ENCODE measurements at places on chromosomes 6 and 20.
A peak's percentile ranks its signal among the peaks of the same experiment; 100 is the strongest.

DNA sequence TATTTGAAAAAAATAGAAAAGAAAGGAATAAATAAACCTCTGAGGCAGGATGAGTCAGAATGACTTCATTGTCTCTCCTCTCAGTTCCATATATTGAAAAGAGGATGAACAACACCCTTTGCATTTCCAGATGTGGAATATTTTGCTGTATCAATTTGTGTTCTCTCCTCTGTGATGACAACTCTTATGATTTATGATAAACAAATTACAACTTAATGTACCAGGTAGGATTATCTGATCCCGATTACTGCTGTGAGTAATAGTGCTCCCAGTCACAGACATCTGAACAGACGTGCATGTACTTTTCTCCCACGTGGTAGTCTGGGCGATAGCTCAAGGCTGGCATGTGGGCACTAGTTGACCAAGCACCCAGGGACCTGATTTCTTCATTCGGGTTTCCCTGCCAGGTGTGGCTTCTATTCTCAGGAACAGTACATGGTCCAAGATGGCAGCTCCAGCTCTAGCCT is 142.1 kb upstream of the SULF2 start:
- no peak for DNase-seq

DNA sequence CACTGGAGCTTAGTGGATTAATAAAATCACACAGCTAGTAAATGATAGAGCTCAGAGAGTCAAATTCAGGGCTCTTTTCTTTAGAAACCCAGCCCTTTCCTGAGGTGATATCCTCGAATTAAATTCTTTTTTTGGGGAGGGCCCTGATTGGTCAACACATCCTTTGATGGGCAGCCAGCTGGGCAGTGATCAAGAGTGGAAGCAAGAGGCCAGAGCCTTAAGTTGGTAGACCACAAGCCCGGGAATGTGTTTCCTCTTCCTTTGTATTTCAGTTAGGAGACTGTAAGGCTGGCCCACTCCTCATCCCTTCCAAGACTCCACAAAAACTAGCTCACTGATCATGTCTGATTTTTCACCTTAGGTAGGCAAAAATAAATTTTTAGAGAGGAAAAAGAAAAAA is 640.5 kb downstream of the DHX35 start:
- DNase-seq, result no peak

DNA sequence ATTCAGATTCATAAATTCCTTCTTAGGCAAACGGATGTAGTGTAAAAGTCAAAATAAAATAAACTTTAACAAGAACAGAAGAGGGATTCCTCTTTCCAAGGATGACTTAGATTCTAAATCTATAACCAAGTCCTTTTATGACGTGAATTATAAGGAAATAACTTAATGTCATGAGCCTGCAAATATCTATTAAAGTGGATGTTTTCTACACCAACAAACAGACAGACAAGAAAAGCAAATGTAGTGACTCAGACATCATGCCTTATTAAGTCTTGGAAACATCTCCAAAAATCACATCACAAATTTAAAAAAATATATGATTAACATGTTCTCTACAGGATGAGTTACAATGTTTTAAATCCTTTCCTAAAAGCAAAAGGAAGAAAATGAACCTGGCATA is 397.1 kb downstream of the ESR1 start:
- DNase-seq, result no peak

DNA sequence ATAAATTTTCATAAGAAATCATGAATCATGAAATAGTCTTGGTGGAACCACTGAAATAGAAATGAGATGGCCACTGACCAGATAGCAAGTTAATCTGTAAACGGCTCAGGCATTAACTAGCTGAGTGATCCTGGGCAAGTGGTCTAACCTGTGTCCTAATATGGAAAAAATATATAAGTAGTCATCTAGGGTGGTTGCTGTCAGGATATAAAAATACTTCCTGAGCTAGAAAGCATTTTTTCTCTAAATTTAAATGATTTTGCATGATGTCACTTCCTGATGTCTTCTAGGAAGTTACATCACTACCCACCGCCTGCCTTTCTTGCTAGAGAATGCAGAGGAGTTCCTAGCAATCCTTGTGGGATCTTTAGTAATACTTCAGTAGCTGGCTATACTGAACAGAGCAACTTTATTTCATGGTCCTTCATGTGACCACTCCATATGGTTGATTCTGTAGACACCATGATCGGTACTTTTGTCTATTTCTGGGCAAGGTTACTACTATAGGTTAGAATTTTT is 228.1 kb upstream of the CEP162 start:
- DNase-seq, result no peak

DNA sequence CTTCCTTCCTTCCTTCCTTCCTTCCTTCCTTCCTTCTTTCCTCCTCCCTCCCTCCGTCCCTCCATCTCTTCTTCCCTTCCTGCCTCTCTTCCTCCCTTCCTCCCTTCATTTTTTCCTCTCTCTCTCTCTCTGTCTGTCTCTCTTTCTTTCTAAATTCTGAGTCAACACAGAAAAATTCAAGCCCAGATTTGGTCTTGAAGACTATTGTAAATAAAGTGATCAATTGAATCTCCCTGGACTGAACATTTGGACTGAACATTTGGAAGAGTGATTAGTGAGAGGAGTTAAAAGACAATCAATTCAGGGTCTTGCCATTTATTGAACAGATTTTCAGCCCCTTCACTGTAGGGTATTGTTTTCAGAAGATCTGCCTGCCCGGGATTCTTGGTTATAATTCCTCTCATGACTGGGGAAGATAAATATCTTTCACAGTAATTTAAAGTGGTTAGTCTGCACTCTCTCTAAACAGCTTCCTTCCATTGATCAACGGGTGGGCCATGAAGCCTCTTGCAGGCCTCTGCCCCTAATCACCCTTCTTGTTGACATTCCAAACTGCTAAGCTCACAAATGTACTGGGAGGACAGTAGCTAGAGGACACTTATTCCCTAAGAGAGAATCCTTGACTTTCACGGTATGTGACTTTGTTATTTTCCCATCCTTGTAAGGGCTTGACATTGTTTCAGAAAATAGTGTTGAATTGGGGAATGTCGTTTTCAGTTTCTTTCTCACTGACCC is 101.7 kb upstream of the BMP2 start:
- no peak for DNase-seq

- no peak for DNase-seq
Observed at GRCh38 chr6:75494290-75494689, 690 bp upstream of the FILIP1 start.

DNA sequence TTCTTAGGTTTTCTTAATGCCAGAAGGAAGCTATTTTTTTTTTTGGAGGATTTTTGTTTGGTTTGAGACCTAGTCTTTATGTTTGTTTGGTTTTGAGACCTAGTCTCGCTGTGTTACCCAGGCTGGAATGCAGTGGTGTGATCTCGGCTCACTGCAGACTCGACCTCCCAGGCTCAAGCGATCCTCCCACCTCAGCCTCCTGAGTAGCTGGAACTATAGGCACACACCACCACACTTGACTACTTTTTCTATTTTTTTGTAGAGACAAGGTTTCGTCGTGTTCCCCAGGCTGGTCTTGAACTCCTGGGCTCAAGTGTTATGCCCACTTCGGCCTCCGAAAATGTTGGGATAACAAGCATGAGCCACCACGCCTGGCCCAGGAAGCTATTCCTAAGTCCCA is 67.8 kb upstream of the NHSL1 start:
- DNase-seq, result no peak

DNA sequence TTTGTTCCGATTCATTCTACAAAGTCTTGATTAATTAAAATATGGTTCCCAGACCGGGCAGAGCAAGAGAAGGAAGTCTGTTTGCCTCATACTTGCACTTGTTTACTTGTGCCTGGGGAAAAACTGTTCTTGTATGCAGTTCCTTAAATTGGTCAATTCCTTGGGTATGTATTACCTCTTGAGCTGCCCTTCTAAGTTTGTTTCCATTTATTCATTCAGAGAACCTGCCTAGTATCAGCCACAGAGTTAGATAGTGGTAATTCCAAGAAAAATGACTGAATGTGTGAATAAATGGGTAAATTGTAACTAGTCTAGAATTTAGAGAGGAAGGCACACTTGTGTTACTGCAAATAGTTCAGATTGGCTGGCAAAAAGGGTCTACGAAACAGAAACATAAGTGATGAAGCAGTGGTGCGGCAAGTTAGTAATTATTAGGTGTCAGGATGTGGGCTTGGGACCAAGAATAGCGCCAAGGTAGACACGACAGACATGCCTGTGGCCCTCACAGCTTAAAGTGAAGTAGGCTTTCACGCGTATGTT is 525 bp upstream of the MAK start:
- peak; percentile 82 for DNase-seq

DNA sequence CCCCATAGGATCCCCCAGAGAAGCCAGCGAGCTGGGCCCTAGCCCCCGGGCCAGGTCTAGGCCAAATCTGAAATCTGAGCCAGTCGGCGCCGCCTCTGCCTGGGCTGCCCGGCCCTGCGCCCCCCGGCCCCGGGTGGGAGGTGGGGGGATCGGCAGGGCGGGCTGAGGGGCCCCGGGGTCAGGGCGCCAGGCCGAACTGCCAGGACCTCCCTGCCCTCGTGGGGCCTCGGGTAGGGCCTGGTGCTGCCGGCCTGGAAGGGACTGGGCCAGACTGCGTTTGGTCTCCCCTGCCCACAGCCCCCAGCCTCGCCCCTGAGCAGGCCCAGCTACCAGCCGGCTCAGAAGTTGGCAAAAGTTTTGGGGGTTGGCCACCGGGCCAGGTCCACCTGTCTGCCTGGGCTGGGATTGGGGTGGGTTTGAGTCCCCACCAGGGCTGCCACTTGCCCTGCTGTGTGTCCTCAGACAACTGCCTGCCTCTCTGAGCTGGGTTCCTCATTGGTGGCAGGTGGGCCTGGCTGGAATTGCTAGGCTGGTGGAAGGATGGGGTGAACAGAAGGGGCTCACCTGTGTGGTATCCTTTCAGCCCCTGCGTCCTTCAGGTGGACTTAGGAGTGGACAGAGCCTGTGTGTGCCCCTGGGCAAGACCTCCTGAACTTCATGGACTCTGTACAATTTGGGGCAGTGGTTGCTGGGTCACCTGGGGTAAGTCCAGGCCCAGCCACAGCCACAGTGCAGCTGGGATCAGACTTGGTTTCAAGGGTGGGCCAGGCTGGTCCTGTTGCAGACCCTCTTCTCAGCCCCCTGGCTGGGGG is 801 bp downstream of the SRC start:
- no peak for DNase-seq

DNA sequence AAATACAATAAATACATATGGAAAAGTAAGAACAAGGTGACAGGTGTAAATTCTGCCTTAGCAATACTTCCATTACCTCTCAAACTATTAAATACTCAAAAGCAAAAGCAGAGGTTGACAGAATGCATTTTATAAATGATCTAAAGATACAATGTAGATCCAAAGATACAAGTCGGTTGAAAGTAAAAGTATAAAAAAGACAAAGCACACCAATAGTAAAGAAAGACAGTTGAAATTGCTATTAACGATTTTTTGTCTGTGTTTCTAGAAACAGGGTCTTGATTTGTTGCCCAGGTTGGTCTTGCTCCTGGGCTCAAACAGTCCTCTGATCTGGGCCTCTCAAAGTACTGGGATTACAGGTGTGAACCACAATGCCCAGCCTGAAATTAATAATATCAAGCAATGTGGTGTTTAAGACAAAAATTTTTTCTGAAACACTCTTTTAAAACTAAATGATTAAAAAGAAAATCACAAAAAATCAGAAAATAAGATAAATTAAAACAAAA is 23.9 kb downstream of the ULBP1 start:
- DNase-seq, result no peak

DNA sequence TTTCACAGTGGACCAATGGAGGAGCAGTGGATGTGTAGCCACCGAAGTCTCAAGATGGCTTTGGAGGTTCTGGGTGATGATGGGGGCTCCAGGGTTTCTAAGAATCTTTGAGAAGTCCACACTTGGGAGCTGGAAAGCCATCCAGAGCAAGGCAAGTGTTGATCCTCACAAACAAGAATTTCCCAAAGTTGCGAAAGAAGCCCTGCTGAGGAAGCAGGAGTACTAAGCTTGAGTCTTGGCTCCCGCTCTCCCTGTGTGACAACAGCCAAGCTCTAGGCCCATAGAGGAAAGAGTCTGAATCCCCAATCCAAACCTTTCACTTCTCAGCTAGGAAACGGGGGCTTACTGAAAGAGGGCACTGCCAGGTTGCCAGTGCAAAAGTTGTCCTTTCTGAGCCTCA is 106.0 kb downstream of the EDN3 start:
- no peak for DNase-seq

GRCh38 chr20:52539891-52540290 is 348.3 kb upstream of the ZFP64 start:
- no peak for DNase-seq

- DNase-seq, result peak; percentile 56
Observed at GRCh38 chr6:106149472-106150069, 63.4 kb downstream of the PRDM1 start.

- DNase-seq, result no peak
Observed at GRCh38 chr6:93163146-93163545, 256.2 kb downstream of the EPHA7 start.

- DNase-seq, result no peak
Observed at GRCh38 chr6:25309886-25310285, 30.7 kb downstream of the CARMIL1 start.

DNA sequence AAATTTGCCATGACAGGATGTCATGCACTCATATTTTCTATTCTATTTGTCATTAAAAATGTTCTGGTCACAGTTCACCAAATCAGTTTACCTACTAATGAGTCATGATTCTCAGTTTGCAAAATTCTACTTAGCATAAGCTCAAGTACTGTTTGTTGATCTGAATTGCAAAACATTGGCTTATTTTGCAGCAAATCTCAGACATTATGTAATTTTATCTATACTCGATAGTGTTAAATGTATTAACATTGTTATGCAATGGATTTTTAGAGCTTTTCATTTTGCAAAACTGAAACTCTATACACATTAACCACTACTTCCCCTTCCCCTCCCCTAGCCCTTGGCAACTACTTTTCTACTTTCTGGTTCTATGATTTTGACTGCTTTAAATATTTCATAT is 213.8 kb upstream of the ZFP64 start:
- DNase-seq, result peak; percentile 32

GRCh38 chr6:87909849-87910248 is 137.8 kb upstream of the SPACA1 start:
- no peak for DNase-seq

DNA sequence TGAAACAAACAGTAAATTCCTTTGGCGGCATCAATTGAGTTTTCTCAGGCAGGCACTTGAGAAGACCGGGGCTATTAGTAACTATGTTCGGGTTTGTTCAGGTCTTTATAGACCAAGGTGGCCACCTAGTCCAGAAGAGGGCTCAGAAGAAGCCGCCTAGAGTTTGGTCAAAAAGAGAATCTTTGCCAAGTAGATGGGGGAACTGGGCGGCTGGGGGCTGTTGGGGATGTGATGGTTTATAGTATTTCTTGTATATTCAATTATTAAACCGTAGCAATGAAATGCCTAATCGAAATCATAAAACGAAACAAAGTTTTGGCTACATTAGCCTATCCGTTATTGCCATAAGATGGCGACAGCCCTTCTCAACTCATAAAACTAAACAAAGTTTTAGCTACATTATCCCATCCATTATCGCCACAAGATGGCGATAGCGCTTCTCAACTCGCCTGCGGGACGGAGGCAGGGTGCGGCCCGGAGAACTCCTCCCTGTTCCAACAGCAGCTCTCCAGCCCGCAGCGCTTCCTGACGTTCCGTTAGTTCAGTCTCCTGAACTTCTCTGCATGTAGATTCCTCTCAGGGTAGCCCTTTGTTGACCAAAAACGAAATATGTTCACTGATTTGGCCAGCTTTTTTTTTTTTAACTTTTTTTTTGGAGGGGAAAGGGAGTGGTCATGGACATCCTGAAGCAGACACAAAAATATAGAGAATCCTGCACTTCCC is 120.5 kb upstream of the PRSS16 start:
- DNase-seq, result peak; percentile 91

- DNase-seq, result no peak
Observed at GRCh38 chr20:50043573-50044352, 61.0 kb downstream of the SNAI1 start.

- DNase-seq, result no peak
Observed at GRCh38 chr6:41257369-41258195, 28.9 kb downstream of the TREM1 start.

Measured in activated CD4-positive, alpha-beta T cell treated with anti-CD3 and anti-CD28 coated beads, Interleukin-2, Interleukin-4, amounts not matched to agents 100 ng/mL and 50 ng/mL, durations not matched to agents 16 hours and 8 hours (primary cell).